ENCODE measurements at places on chromosomes 6 and 20. TPM values are rescaled to one million over a fixed set of nuclear protein-coding genes. Genes with fewer than 3 reads are reported as not detected.

IL17F gene
- 0.44 TPM for polyA plus RNA-seq

DNA sequence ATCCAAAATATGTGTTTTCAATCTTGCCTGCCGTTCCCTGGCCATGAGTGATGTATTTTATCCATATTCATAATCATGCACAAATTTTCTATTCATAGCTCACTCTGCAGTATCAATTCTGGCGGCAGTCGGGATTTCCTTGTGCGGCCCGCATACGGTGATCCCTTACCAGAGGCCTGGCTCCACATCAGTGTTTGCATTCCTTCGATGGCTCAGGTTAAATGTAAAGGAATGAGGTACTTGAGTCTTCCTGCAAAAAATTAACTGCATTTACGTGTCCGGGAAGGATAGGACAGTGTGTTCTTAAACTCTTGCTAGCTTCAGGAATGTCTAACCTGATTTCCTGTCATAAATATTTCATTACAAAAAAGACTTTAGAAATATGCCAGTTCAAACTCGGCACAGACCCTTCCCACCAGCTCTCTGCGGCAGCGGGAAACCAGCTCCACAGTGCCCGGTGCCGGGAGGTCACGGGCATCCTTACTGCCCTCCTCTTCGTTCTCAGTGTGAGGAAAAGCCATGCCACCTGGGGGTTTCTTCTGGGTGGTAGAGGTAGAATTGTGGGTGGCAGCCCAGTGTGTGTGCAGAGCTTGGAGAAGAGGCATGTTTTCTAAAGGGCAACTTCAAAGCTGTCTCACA is 154.5 kb downstream of the MOXD1 start:
- no peak for DNase-seq

DNA sequence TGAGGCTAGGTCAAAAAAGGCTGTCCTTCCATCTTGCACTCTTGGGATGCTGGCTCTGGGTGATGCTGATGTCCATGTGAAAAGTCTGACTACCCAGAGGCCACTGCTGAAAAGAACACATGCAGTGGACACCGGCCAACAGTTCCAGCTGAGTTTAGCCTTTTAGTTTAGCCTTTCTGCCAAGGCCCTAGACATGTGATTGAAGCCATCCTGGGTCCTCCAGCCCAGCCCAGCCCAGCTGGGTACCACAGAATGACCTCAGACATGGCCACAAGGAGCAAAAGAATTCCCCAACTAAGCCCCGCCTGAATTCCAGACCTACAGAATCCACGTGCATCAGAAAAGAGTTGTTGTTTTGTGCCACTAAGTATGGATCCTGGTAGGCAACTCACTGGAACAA is 17.4 kb downstream of the PIGT start:
- DNase-seq = no peak

- no peak for DNase-seq
Observed at GRCh38 chr6:170416959-170417606, 110.5 kb downstream of the FAM120B start.

GRCh38 chr6:163354761-163355425 is 59.6 kb upstream of the QKI start:
- DNase-seq = no peak

Measured in left renal cortex interstitium (tissue), 4 donors.